ENCODE measurements at places on chromosomes 4 and X. TPM values are rescaled to one million over a fixed set of nuclear protein-coding genes. Genes with fewer than 3 reads are reported as not detected.

S100G gene
- total RNA-seq = not detected

DNA sequence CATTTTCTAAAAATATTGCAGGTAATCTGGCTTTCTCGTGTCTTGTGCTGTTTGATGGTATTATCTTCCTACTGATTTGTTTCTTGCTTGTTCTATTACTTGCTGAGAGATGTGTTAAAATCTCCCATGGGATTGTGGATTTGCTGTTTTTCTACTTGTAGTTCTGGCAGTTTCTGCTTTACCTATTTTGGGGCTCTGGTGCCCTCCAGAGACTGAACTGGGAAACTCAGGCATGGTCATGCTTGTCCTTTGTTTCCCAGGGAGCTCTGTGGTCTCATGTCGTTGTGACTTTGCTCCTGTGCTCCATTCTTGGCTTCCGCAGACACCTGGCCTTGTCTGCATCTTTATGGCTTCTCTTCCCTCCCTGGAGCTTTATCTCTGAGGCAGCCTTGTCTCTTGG lies 39.5 kb downstream of the NSD2 start:
- no peaks in the 10 kb centered on the region for H3K27me3 ChIP-seq
- no peaks in the 10 kb centered on the region for H3K36me3 ChIP-seq
- no peak overlapping the region for H3K4me3 ChIP-seq
- no peaks in the 10 kb centered on the region for H3K4me1 ChIP-seq
- H3K27ac ChIP-seq = no peak overlapping the region
- peak; percentile 81 for DNase-seq

DNA sequence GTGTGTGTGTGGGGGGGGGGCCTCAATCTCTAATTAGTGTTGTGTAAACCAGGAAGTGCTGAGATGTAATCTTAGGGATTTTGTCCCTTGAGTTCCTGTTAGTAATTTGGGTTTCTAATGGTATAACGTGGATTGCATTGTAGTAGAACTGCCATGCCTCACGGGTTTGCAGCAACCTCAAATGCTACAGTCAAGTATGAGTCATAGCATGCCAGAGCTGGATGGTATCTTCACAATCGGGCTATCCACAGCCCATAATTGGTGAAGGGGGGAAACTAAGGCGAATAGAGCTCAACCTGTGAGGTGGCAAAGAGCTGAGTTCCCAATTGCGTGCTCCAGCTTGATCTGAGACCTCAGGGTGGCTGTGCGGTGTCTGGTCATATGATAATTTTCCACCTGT lies 2.2 kb upstream of the FMR1NB start:
- no peak overlapping the region for H3K27ac ChIP-seq
- DNase-seq = no peak
- no peaks in the 10 kb centered on the region for H3K4me1 ChIP-seq
- no peaks in the 10 kb centered on the region for H3K36me3 ChIP-seq
- no peak overlapping the region for H3K4me3 ChIP-seq

GRCh38 chr4:154332681-154333421 lies 158.7 kb downstream of the DCHS2 start:
- H3K27me3 ChIP-seq = peaks cover 4% of the 10 kb centered on the region
- no peaks in the 10 kb centered on the region for H3K4me1 ChIP-seq
- H3K4me3 ChIP-seq = peak overlapping the region; percentile 26
- peak; percentile 58 for DNase-seq

- no peaks in the 10 kb centered on the region for H3K4me1 ChIP-seq
- DNase-seq = no peak
- no peak overlapping the region for H3K4me3 ChIP-seq
- H3K27ac ChIP-seq = no peak overlapping the region
- no peaks in the 10 kb centered on the region for H3K36me3 ChIP-seq
These were observed 118.7 kb downstream of the TSPAN5 start for GRCh38 chr4:98539741-98540140.

DNA sequence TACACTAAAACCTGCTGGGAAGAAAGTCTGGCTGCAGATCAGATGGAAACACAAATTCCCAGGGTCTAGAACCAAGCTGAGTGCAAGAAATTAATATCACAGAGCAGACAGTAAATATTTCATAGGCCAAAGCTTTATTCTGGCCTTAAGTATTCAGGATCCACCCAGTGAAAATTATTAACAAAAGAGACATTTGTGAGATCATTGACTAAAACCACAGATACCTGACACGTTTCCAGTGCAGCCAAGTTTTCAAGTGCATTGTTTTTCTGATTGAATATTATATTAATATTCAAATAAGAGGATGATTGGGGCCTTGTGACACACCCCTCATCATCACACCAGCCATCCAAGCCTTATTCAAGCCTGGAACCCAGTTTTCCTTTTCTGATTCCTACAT lies 10.3 kb downstream of the ELOVL6 start:
- no peaks in the 10 kb centered on the region for H3K4me1 ChIP-seq
- H3K27ac ChIP-seq = no peak overlapping the region
- no peaks in the 10 kb centered on the region for H3K27me3 ChIP-seq

DNA sequence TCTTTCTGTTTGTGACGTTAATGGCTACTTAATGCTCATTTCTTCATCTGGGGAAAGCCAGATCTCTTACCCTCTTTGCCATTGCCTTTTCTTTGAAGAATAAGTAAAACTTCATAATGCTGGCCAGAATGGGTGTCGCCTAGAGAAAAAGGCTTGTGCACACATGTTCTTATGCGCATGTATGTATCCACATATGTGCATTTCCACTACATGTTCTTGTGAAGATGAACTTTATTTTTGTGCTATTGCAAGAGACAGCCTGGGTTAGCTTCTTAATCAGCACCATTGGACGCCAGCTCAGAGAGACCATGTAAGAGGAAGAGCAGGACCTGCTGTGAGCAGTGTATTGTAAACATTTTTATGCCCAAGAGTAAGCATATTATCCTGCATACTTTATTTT lies 178.7 kb downstream of the SPRY1 start:
- no peaks in the 10 kb centered on the region for H3K4me1 ChIP-seq
- DNase-seq = no peak
- H3K4me3 ChIP-seq = no peak overlapping the region
- no peaks in the 10 kb centered on the region for H3K27me3 ChIP-seq
- no peak overlapping the region for H3K27ac ChIP-seq

All from kidney (tissue), 22 donors.